ENCODE measurements at places on chromosomes 5 and 9. TPM values are rescaled to one million over a fixed set of nuclear protein-coding genes. Genes with fewer than 3 reads are reported as not detected.

- no peak overlapping the region for H3K4me3 ChIP-seq
- DNase-seq, result no peak
- H3K27me3 ChIP-seq, result no peaks in the 10 kb centered on the region
Measured at GRCh38 chr5:169423580-169424278, 122.8 kb upstream of the SLIT3 start.

GRCh38 chr5:125470280-125470902 is 724.0 kb upstream of the ZNF608 start:
- H3K27ac ChIP-seq, result no peak overlapping the region
- H3K4me3 ChIP-seq, result no peak overlapping the region
- DNase-seq, result no peak

GRCh38 chr5:7208938-7209337 is 187.0 kb upstream of the ADCY2 start:
- no peak overlapping the region for H3K27ac ChIP-seq
- no peaks in the 10 kb centered on the region for H3K4me1 ChIP-seq
- H3K36me3 ChIP-seq, result no peaks in the 10 kb centered on the region
- H3K4me3 ChIP-seq, result no peak overlapping the region

Gene CTSL
- total RNA-seq, result 193 TPM

Gene NRG2
- total RNA-seq, result 0.08 TPM

Gene AQP7
- total RNA-seq, result 17.1 TPM

Gene OGN
- 4.0 TPM for total RNA-seq

Gene ELAVL2
- 0.19 TPM for total RNA-seq

Gene TMC1
- total RNA-seq, result not detected
